Panc1 (cell line): ENCODE measurements at places on chromosomes 12 and 14. TPM values are rescaled to one million over a fixed set of nuclear protein-coding genes. Genes with fewer than 3 reads are reported as not detected.

DNA sequence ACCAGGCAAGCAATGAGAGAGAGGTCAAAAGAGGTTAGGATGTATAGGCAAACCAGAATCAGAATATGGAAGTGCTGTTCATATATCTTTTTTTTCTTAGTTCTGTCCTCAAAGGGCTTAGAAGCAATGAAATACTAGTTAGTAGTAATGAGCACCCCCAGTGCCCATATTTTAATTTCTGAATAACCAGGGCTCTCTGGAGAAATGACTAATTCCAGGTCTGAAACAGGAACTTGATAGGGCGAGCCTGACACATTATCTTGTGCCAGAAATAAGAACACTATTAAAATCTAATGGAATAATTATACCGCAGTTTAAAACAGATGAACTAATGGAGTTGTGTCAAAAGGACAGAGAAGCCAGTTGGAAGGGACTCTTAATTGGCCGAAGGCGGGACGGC is 30.9 kb downstream of the BICDL1 start:
- no peaks in the 10 kb centered on the region for H3K27me3 ChIP-seq
- DNase-seq, result no peak
- no peak overlapping the region for H3K27ac ChIP-seq
- H3K4me3 ChIP-seq, result no peak overlapping the region

- no peaks in the 10 kb centered on the region for H3K27me3 ChIP-seq
- DNase-seq, result no peak
- H3K4me1 ChIP-seq, result no peaks in the 10 kb centered on the region
- H3K4me3 ChIP-seq, result no peak overlapping the region
These were observed 33.2 kb downstream of the NCKAP5L start for GRCh38 chr12:49794811-49795653.

The GLT1D1 gene
- not detected for total RNA-seq

The RERG gene
- not detected for total RNA-seq

The M6PR gene
- total RNA-seq, result 161 TPM

DNA sequence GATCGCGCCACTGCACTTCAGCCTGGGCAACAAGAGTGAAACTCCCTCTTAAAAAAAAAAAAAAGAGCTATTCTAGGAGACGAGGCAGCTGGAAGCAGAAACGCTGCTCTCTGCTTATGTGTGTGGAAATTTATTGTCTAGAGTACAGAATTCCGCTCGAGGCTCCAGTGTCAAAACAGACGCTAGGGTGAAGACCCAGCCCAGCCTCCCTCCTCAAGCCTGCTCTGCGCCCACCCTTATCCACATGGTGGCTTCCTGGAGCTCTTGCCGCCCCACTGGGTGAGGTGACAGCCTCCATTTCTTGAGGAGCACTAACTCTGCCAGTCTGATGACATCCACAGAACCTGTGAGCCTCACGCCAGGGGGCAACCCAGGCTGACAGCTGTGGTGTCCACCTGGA is 49.5 kb upstream of the DLK1 start:
- no peak overlapping the region for H3K4me3 ChIP-seq
- no peaks in the 10 kb centered on the region for H3K27me3 ChIP-seq
- H3K4me1 ChIP-seq, result peaks cover 61% of the 10 kb centered on the region
- H3K36me3 ChIP-seq, result no peaks in the 10 kb centered on the region
- DNase-seq, result no peak
- peak overlapping the region; percentile 71; the same call in 1 of the 2 replicates for H3K27ac ChIP-seq

- no peaks in the 10 kb centered on the region for H3K36me3 ChIP-seq
- H3K27me3 ChIP-seq, result peaks cover 34% of the 10 kb centered on the region
- peak overlapping the region; percentile 9; the same call in 1 of the 2 replicates for H3K4me3 ChIP-seq
- no peaks in the 10 kb centered on the region; the same call in 1 of the 2 replicates for H3K4me1 ChIP-seq
These were observed 2.5 kb upstream of the CCND2 start for GRCh38 chr12:4270831-4271716.

DNA sequence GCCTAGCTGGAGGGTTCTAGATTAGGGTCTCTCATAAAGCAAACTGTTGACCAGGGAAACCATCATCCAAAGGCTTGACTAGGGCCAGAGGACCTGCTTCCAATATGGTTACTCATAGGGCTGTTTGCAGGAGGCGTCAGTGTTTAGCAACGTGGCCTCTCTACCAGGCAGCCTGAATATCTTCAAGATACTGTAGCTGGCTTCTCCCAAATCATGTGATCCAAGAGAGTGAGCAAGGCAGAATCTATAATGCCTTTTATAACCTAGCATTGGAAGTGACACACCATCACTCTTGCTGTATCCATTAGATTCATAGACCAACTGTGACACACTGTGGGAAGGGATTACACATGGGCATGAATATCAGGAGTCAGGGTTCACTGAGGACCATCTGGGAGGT is 17.3 kb downstream of the TPH2 start:
- no peaks in the 10 kb centered on the region; the same call in 1 of the 2 replicates for H3K27me3 ChIP-seq
- H3K36me3 ChIP-seq, result no peaks in the 10 kb centered on the region
- H3K27ac ChIP-seq, result no peak overlapping the region
- H3K4me1 ChIP-seq, result no peaks in the 10 kb centered on the region
- DNase-seq, result no peak

The SYNDIG1L gene
- not detected for total RNA-seq

DNA sequence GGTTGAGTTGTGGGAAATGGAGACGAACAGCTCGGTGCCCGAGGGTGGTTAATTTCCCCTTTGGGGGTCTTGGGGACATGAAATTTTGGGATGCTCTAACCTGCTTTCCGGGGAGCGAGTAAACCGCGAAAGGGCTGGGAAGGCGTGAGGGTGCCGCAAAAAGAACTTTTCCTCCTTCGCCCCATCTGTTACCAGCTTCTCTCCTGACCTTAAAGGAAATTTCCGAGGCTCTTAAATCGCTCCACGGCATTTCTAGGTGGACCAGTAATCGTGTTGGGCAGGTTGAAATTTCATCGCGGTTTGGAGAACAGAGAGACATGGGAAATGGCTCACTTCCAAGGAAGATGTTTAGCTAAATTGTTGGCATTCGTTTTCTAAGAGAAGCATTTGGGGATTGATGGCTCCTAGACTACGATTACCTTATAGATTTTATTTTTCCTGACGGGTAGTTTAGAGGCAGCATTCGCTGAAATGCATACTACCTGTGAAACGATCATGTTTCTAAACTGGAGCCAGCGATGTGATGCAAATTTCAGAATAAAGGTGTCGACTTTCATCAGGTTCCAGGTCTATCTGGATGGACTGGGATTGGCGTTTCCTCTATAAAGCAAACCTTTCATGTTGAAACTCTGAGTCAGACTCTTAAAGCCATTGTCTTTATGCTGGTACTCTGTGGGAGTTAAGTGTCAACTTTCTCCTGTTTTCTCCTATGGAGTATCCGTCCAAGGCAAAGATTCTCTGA is 414.5 kb downstream of the PCNX1 start:
- peak overlapping the region; percentile 76 for H3K27ac ChIP-seq
- no peaks in the 10 kb centered on the region for H3K27me3 ChIP-seq
- peaks cover 32% of the 10 kb centered on the region for H3K4me1 ChIP-seq
- no peaks in the 10 kb centered on the region; the same call in 1 of the 2 replicates for H3K36me3 ChIP-seq

- H3K27me3 ChIP-seq, result no peaks in the 10 kb centered on the region
- H3K4me1 ChIP-seq, result no peaks in the 10 kb centered on the region
- no peak overlapping the region for H3K27ac ChIP-seq
- no peak for DNase-seq
- H3K36me3 ChIP-seq, result no peaks in the 10 kb centered on the region; the same call in 1 of the 2 replicates
These were observed 62.2 kb downstream of the CKB start for GRCh38 chr14:103460415-103460814.

The FGF23 gene
- not detected for total RNA-seq

GRCh38 chr14:58701156-58701555 is 63.4 kb downstream of the DACT1 start:
- no peak for DNase-seq
- no peak overlapping the region for H3K27ac ChIP-seq
- no peaks in the 10 kb centered on the region for H3K27me3 ChIP-seq
- no peaks in the 10 kb centered on the region for H3K36me3 ChIP-seq

- no peaks in the 10 kb centered on the region; the same call in 1 of the 2 replicates for H3K4me1 ChIP-seq
- H3K27ac ChIP-seq, result peak within 1 kb of the TSS; percentile 93
- no peaks in the 10 kb centered on the region for H3K27me3 ChIP-seq
- peaks cover 8% of the 10 kb centered on the region for H3K36me3 ChIP-seq
- peak within 1 kb of the TSS; percentile 98 for H3K4me3 ChIP-seq
These were observed at the start of gene ANKLE2 for GRCh38 chr12:132761032-132761920. ANKLE2 (minus strand) TSS chr12:132761832; CDS start chr12:132761798, 34 bp downstream.

DNA sequence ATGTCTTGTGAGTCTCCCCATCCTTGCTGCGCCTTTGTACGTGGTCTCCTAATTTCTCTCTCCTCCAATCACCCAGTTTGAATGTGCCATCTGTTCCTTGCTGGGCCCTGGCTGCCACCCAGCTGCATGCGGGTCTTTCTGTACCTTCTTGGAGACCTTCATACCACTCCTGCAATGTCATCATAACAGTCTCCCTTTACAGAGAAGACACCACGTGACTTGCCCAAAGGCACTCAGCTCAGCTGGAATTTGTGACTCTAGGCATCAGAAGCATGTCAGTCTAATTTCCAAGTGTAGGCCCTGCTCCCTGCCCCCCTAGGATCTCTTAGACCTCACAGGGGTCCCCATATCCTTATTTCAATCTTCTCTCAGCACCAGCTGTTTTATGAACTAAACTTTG is 284.2 kb downstream of the TTC8 start:
- no peak for DNase-seq
- H3K36me3 ChIP-seq, result no peaks in the 10 kb centered on the region
- H3K27me3 ChIP-seq, result no peaks in the 10 kb centered on the region

DNA sequence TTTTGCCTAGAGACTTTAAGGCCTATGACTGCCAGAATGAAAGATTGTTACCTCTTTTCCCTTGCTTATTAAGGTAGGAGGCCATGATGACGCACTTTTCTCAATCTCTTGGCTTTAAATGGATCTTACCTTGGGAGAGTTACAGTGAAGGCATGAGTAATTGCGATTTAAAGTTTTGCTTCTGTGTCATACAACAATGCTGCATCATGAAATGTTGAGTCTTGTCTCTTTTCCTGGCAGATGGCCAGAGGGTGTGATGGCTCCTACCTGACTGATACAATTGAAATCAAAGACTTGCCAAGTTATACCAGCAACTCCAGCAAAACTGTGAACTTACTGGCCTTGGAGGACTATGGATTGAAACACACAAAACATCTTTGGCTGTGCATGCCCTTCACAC is 17.2 kb upstream of the LRRK2 start:
- H3K27me3 ChIP-seq, result no peaks in the 10 kb centered on the region
- H3K4me1 ChIP-seq, result no peaks in the 10 kb centered on the region
- no peak for DNase-seq
- no peaks in the 10 kb centered on the region for H3K36me3 ChIP-seq
- no peak overlapping the region for H3K4me3 ChIP-seq

DNA sequence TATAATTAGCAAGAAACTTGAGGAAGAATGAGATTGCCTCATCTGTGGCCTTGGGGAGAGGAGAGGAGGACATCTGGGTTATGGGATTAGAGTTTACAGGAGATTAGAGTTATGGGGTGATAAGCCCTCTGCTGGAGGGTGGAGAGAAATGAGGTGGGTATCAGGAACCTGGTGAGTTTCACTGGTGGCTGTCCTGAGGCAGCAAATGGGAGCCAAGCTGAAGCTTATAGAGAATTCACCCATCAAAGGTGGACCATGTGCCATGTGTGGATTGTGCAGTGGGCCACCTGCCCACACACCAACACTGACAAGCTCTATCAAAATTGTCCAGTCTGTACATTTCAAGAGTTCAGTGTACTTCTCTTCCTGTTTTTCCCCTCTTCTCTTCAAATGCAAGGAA is 135.3 kb downstream of the AEBP2 start:
- H3K4me1 ChIP-seq, result no peaks in the 10 kb centered on the region
- no peaks in the 10 kb centered on the region for H3K36me3 ChIP-seq
- no peaks in the 10 kb centered on the region for H3K27me3 ChIP-seq
- H3K27ac ChIP-seq, result no peak overlapping the region
- no peak for DNase-seq
- H3K4me3 ChIP-seq, result no peak overlapping the region

DNA sequence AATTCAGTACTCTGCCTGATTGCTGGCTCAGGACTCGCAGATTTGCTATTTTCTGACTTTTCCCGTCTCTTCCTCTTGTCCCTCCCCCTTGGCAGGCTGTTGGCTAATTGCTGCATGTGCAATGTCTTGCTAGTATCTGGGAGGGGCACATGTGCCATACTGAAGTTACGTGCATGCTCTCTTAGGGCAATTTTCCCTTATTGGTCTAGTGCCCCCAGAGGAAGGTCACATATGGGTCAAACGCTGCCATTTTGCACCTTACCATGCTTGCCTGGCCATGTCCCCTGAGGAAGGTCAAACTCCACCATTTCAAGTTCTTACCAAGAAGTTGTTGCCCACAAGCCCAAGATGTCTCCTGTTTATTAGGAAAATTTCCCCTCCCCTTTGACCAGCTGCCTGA is 13.9 kb upstream of the ERC1 start:
- DNase-seq, result no peak
- no peak overlapping the region for H3K27ac ChIP-seq
- no peak overlapping the region for H3K4me3 ChIP-seq
- H3K27me3 ChIP-seq, result no peaks in the 10 kb centered on the region

DNA sequence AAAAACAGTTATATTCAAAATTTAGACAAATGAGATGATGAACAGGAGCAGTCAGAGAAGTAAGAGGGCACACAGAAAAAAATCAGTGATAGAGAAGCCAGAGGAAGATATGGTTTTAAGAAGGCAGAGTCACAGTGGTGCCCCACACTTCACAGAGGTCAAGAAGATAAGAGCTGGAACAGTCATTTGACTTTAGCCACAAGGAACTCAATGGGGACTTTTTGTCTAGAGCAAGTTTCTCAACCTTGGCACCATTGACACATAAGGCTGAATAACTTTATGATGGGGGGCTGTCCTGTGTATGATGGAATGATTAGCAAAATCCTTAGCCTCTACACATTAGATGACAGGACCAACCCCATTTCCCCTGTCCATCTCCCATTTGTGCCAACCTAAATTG is 172.8 kb upstream of the PLEKHG7 start:
- H3K27ac ChIP-seq, result no peak overlapping the region
- H3K27me3 ChIP-seq, result no peaks in the 10 kb centered on the region
- H3K4me1 ChIP-seq, result no peaks in the 10 kb centered on the region
- H3K4me3 ChIP-seq, result no peak overlapping the region
- DNase-seq, result no peak

The FSCB gene
- total RNA-seq, result not detected

GRCh38 chr12:93536111-93536765 is 36.2 kb upstream of the SOCS2 start:
- DNase-seq, result no peak
- H3K27me3 ChIP-seq, result no peaks in the 10 kb centered on the region
- H3K36me3 ChIP-seq, result no peaks in the 10 kb centered on the region
- no peak overlapping the region for H3K4me3 ChIP-seq

The DTX1 gene
- 0.44 TPM for total RNA-seq

The ERBB3 gene
- 0.90 TPM for total RNA-seq

DNA sequence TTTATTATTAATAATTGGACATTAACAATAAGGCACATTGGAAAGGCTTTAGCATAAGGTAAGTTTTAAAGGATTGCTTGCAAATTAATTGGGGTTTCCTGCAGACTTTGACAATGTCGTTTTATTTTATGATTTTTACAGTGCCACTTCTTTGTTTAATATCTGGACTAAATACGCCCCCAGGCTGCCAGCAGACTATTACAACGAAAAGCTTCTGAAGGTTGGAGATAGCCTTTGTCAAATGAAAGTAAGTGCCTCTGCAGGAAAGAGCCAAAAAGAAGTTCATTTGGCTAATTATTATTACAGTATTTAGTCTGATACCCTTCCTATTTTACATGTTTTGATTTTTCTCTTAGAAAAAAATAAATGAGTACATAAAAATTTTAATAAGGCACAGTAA is 11.3 kb downstream of the CFAP54 start:
- H3K4me3 ChIP-seq, result no peak overlapping the region
- no peak overlapping the region; the same call in 1 of the 2 replicates for H3K27ac ChIP-seq
- no peaks in the 10 kb centered on the region for H3K27me3 ChIP-seq
- 0 out of 2 replicates have a peak, but pooled peaks cover 3% of the 10 kb centered on the region for H3K4me1 ChIP-seq
- H3K36me3 ChIP-seq, result no peaks in the 10 kb centered on the region

- no peaks in the 10 kb centered on the region for H3K27me3 ChIP-seq
- no peaks in the 10 kb centered on the region for H3K36me3 ChIP-seq
- DNase-seq, result no peak
- H3K4me1 ChIP-seq, result no peaks in the 10 kb centered on the region
- H3K27ac ChIP-seq, result no peak overlapping the region
These were observed 868.8 kb upstream of the TMEM132C start for GRCh38 chr12:127398016-127398710.
